ENCODE measurements at places on chromosomes 5 and 9. TPM values are rescaled to one million over a fixed set of nuclear protein-coding genes. Genes with fewer than 3 reads are reported as not detected.
A peak's percentile ranks its signal among the peaks of the same experiment; 100 is the strongest.

EGFLAM gene
- total RNA-seq = 1.6 TPM

GMCL2 gene
- total RNA-seq = not detected

IFNA1 gene
- total RNA-seq = not detected

GRCh38 chr5:151738125-151738848, 20.1 kb downstream of the ATOX1 start:
- no peaks in the 10 kb centered on the region for H3K36me3 ChIP-seq
- DNase-seq = no peak
- no peak overlapping the region for H3K27ac ChIP-seq
- H3K4me3 ChIP-seq = no peak overlapping the region
- H3K4me1 ChIP-seq = peaks cover 25% of the 10 kb centered on the region
- H3K27me3 ChIP-seq = no peaks in the 10 kb centered on the region

DNA sequence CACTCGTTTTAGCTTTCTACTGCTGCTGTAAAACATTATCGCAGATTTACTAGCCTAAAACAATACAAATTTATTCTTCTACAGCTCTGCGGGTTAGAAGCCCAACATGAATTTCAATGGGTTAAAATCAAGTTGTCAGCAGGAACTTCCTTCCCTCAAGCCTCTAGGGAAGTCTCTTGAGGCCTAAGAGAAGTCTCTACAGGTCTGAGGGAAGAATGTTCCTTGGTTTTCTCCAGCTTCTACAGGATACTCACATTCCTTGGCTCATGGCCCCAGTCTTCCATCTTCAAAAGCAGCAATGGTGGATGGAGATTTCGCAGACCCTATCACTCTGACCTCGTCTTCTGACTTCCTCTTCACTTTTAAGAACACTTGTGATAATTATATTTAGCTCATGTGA, 21.6 kb upstream of the SSBP2 start:
- no peaks in the 10 kb centered on the region for H3K27me3 ChIP-seq
- no peak overlapping the region for H3K4me3 ChIP-seq
- H3K36me3 ChIP-seq = no peaks in the 10 kb centered on the region
- H3K4me1 ChIP-seq = peaks cover 10% of the 10 kb centered on the region

DNA sequence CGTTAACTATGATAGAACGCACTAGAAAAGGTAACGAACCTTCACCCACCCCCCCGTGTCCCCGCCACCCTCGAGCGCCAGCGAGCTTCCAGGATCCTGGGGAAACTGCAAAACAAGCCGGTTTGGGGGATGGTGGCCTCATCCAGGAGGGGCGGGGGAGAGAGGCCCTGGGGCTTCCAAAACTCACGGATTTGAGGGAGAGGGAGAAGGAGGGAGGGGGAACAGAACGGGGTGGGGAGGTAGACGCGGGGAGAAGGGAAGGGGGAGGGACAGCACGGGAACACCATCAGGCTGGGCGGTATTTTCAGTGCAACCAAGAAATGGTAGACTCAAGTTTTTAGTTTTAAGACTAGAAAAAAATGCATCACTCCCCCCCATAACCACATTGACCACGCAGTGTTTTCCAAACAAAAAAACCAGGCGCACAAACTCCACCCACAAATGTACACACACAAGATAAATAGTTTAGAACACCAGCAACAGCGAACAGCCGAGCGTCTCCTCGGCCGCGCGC, 1.4 kb downstream of the NRARP start:
- no peaks in the 10 kb centered on the region for H3K36me3 ChIP-seq
- no peaks in the 10 kb centered on the region for H3K27me3 ChIP-seq
- H3K4me3 ChIP-seq = peak overlapping the region; percentile 70
- peak overlapping the region; percentile 93 for H3K27ac ChIP-seq

DNA sequence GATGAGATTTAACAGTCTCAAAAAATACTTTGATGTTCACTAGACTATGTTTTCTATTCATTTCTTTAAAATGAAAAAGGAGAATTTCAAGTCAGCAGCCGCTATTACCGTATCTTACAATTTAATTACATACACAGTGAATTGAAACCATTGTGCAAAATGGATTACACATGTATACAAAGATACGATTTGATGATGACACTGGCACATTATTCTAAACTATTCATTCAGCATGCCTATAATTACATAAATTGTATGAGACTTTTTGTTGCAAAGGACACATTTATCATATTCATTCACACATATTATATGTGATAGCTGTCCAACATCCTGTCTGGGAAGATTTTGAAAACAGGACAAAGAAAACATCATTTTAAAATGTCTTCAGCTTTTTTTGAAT, 118.3 kb upstream of the VCAN start:
- no peaks in the 10 kb centered on the region for H3K4me1 ChIP-seq
- no peaks in the 10 kb centered on the region for H3K36me3 ChIP-seq
- H3K27ac ChIP-seq = no peak overlapping the region
- no peak for DNase-seq
- H3K27me3 ChIP-seq = no peaks in the 10 kb centered on the region

GRCh38 chr9:120837921-120838320, 4.8 kb downstream of the PSMD5 start:
- H3K27me3 ChIP-seq = no peaks in the 10 kb centered on the region
- no peak overlapping the region for H3K27ac ChIP-seq
- H3K36me3 ChIP-seq = no peaks in the 10 kb centered on the region
